ENCODE measurements at places on chromosomes 4 and X. TPM values are rescaled to one million over a fixed set of nuclear protein-coding genes. Genes with fewer than 3 reads are reported as not detected.

Gene HERC6
- total RNA-seq: 15.5 TPM

Gene CENPU
- 10.4 TPM for total RNA-seq

Gene CLCN4
- 0.37 TPM for total RNA-seq

Gene SERTM2
- not detected for total RNA-seq

Gene AMBN
- total RNA-seq: not detected

Gene CDKL5
- 3.6 TPM for total RNA-seq

Gene UGT8
- 0.50 TPM for total RNA-seq

Gene UNC5C
- not detected for total RNA-seq

DNA sequence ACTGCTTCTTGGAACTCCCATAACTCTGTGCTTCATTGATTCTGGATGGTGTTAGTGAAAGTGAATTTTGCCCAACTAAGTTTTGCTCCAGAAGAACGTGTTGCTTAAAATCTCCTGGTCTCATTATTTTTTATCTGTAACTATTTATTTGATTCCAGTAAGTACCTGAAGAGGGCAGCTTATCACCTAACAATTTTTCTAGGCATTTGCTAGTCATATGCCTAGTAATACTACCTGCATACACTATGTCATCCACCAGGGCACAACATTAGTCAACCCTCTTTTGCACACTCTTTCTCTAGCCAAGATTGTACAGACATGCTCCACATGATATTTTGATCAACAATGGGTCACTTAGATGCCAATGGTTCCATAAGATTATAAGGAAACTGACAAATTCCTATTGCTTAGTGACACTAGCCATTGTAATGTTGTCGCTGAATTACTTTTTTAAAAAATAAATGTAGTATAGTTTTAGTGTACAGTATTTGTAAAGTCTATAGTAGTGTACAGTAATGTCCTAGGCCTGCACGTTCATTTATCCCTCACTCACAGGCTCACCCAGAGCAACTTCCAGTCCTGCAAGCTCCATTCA lies 499.9 kb upstream of the AADAT start:
- no peak overlapping the region for H3K4me3 ChIP-seq
- H3K36me3 ChIP-seq: no peaks in the 10 kb centered on the region
- H3K27ac ChIP-seq: no peak overlapping the region
- no peaks in the 10 kb centered on the region for H3K4me1 ChIP-seq
- no peaks in the 10 kb centered on the region for H3K27me3 ChIP-seq
- no peak for DNase-seq

GRCh38 chrX:151974336-151975227 lies at the start of gene GABRE:
Gene GABRE (minus strand): TSS chrX:151974676. CDS start chrX:151974625, 51 bp downstream.
- H3K4me1 ChIP-seq: no peaks in the 10 kb centered on the region
- peak within 1 kb of the TSS; percentile 37 for H3K4me3 ChIP-seq
- no peak within 1 kb of the TSS for H3K27ac ChIP-seq
- no peak for DNase-seq

GRCh38 chr4:75633846-75634245 lies 3.5 kb upstream of the CDKL2 start:
- H3K36me3 ChIP-seq: peaks cover 5% of the 10 kb centered on the region
- no peak overlapping the region for H3K27ac ChIP-seq
- DNase-seq: no peak

DNA sequence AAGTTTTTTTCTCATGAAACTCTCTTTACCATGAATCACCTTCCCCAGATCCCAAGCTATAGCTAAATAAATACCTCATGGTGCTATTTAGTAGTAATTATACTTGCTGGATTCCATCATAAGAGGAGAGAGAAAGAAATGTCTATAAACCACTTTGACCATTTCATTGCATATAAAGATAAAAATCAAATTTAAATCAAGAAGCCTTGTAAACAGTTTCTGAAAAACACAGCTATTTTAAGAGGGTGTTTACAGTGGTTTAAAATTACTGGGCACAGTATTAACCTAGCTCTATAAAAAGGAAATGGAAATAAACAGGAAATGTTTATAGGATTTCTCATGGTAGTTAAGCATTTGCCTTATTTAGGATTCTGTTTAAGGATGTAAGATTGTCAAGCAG lies 637.9 kb downstream of the ADGRL3 start:
- H3K36me3 ChIP-seq: no peaks in the 10 kb centered on the region
- no peak for DNase-seq
- no peaks in the 10 kb centered on the region for H3K4me1 ChIP-seq
- H3K4me3 ChIP-seq: no peak overlapping the region
- no peak overlapping the region for H3K27ac ChIP-seq

DNA sequence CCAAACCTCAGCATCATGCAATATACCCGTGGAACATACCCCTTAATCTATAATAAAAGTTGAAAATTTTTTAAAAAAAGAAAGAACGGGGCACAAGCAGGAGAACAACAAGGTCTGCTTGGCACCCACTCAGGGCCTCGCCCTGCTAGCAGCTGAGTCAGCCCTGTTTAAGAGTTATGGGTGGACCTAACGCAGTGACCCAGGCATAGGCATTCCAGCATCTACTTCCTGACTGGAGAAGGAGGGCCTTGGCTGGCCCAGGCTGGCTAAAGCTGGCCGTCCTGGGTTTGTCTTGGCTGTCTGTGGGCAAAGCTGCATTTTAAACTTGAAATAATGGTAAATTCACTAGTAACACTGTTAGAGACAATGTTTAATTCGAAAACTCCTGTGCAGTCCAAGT lies 236.7 kb upstream of the PGRMC2 start:
- H3K27me3 ChIP-seq: peaks cover 24% of the 10 kb centered on the region
- H3K4me1 ChIP-seq: peaks cover 5% of the 10 kb centered on the region
- no peak overlapping the region for H3K27ac ChIP-seq
- DNase-seq: no peak

DNA sequence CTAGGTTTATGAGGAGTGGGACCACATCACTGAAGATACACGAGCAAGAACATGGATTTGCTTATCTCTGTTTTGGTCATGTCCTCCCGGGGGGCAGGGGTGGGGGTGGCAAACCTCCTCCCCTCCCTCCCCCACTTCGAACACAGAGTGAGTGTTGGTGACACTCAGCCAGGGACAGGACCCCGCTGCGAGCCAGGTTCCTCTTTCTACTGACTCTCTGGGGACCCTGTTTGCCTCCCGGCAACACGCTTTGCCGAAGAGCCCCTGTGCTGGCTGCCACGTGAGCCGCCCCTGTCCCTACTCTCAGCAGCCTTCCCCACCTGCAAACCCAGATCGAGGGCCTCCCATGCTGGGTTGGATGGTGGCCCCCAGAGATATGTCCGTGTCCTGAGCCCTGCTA lies 34.7 kb downstream of the P2RY8 start:
- peak overlapping the region; percentile 37 for H3K4me3 ChIP-seq
- no peak for DNase-seq
- no peaks in the 10 kb centered on the region for H3K36me3 ChIP-seq
- peaks cover 14% of the 10 kb centered on the region for H3K4me1 ChIP-seq

DNA sequence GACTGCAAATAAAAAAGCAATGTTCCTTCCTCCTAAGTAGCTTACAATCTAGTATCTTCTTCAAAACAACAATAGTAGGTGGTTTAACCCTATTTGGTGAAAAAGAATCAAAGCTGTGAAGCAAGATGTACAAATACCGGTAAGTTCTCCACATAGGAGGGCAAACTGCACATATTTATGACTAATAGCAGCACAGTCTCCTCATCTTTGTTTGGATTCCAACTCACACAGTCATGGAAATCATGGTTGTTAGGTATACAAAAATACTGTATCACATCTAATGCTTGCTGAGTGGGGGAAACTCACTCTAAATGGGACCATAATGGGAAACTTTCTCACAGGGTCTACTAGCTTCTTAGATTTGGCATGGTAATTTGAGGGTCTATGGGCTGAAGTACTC lies 597.2 kb downstream of the INPP4B start:
- no peaks in the 10 kb centered on the region for H3K36me3 ChIP-seq
- no peak for DNase-seq
- H3K27ac ChIP-seq: peak overlapping the region; percentile 17
- peaks cover 7% of the 10 kb centered on the region for H3K4me1 ChIP-seq

DNA sequence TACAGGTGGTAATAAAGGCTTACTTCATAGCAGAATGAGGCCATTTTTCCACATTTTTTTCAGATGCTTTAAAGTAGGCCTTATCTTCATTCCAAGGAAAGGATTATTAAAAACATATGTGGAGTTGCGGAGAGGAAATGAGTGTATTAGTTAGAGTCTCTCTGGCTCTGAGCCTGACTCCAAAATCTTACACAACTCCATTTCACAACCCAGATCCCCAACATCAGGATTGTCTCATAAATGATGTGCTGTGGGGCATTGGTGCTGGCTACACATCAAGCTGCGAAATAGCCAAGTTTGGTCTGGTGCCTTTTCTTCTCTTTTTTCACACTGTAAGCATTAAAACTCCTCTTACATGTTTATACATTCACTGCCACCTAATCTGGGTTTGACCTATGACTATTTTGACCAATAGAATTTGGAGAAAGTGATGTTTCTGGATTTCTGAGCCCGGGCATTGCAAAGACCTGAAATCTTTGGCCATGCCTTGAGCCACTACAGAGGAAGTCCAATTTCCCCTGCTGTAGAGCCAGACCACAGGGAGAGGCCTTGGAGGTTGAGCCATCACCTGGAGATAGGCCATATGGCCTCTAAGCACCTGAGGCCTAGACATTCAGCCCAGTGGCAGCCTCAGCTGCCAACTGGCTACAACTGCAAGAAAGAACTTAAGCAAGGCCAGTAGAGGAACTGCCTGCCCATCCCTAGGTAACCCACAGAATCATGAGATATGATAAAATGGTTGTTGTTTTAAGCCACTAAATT lies 16.7 kb upstream of the SOD3 start:
- H3K36me3 ChIP-seq: no peaks in the 10 kb centered on the region
- H3K4me3 ChIP-seq: no peak overlapping the region
- no peak overlapping the region for H3K27ac ChIP-seq
- H3K4me1 ChIP-seq: no peaks in the 10 kb centered on the region

GRCh38 chr4:130484826-130485225 lies 1388.9 kb downstream of the C4orf33 start:
- H3K27me3 ChIP-seq: no peaks in the 10 kb centered on the region
- H3K4me1 ChIP-seq: no peaks in the 10 kb centered on the region
- H3K4me3 ChIP-seq: no peak overlapping the region

DNA sequence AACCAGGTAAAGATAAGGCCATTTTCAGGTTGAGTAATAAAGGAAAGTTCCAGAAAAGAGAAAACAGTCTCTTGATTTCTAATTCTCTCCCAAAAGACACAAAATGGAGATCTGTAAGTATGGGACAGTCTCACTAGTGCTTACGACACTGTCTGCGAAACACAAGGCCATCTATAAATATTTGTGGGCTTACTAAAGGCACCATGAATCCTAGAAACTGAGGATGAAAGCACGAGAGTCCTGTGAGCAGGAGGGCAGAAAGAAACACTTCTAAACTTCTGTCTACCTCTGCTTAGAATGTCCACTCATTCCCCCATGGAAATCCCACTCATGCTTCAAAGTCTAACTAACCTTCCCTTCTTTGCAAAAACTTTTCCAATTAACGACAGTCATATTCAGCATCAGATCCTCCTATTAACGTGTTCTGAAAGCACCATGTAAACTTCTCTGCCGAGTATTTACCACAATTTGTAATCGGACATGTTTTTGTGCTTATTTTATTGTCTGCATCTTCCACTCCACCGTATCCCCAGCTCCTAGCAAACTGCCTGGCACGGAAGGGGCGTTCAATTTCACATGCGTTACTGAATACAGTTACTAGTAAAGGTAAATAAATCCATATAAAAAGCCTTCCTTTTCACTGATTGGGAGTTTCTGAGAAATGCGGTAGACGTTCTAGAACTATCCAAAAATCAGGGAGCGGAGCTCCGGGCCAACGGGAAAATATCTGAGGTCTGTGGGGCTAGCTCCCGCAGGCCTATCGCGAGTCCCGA lies 665 bp downstream of the PSMD10 start:
- no peak for DNase-seq
- H3K27me3 ChIP-seq: no peaks in the 10 kb centered on the region
- H3K36me3 ChIP-seq: no peaks in the 10 kb centered on the region
- no peak overlapping the region for H3K4me3 ChIP-seq

DNA sequence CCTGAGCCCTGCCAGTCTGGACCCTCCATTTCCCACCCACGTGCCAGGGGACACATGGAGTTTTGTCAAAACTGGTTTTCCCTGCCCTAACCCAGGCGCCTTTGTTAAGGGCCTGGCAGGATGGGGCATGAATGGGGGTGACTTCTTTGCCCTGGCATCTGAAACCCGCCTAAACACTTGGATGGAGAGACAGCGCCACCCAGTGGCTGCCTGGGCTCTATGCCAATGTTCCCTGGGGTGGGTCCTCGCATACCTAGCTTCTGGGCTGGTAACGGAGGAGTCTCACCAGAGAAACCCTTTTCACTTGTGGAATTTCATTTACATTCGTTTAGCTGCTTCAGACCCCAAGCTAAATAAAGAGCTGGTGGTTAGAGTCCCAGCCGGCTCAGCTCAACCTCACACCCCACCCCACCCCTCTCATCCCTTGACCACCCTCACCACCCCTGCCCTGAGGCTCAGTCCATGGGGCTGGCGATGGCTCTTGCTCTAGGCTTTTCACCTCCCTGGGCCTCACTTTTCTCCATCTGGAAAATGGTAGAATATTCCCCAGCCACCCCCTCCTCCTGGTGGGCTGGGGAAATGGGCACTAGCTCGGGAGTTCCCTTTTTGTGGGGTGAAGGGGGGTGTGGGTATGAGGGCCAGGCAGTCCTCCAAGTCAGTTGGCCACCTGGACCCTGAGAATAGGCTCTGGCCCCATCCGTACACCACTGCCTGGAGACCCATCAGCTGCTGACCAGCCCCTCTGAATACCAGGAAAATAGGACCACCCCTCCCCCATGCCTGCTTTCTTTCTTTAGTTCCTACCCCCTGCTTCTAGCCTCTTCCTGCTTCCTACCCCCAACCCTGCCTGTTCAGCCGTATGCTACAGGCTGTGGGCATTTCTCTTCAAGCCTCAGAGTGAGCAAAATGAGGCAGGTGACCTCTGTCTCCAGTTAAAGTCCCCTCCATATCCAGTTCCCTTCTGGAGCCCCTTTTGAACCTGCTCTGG lies 57.1 kb upstream of the PJA1 start:
- peak; percentile 67 for DNase-seq
- H3K4me3 ChIP-seq: no peak overlapping the region
- no peaks in the 10 kb centered on the region for H3K27me3 ChIP-seq
- no peaks in the 10 kb centered on the region for H3K36me3 ChIP-seq
- H3K4me1 ChIP-seq: no peaks in the 10 kb centered on the region

All from T-helper 17 cell (primary cell).